ENCODE measurements at places on chromosomes 16 and 17. TPM values are rescaled to one million over a fixed set of nuclear protein-coding genes. Genes with fewer than 3 reads are reported as not detected.
A peak's percentile ranks its signal among the peaks of the same experiment; 100 is the strongest.

Gene NOTUM
- total RNA-seq = not detected

Gene FNDC8
- not detected for total RNA-seq

GRCh38 chr16:86827521-86827920, 249.2 kb downstream of the FOXL1 start:
- no peak for DNase-seq

GRCh38 chr17:1577583-1578013, 15.0 kb upstream of the PITPNA start:
- DNase-seq = peak; percentile 5

Gene PEX12
- 3.1 TPM for total RNA-seq

DNA sequence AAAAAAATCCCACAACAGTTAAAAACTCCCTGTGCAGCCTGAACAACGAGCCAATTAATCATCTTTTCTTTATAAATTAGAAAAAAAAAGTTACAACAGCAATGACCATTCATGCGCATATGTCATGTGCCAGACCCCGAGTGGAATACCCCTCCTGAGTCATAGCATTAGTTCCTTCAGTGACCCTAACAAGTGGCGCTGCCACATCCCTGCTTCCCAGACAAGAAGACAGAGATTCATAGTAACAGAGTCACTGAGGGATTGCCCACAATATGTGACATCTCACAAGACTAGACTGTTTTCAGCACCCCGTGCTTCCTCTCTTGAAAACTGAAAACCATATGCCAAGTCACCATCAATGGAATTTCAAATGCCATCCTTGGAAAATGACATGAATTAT, 7.9 kb downstream of the UMOD start:
- DNase-seq = no peak

- peak; percentile 63 for DNase-seq
These were observed 1.3 kb downstream of the C17orf58 start for GRCh38 chr17:67994817-67995569.

DNA sequence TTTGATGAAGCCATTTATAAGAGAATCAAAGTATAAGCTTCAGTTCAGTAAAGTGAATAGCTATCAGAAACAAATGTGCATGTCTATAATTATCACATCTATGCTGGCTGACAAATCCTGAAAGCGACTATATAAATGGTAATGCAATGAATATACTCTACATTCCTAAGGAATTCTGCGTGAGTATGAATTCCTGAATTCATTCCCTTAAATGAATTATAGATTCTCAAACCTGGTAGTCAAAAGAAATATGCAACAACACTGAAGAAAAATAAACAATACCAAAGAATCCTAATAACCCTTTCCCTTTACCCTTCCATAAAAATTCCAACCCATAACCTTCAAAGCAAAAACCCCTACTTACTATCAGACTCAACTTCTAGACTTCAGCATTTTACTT, 416.6 kb upstream of the PMFBP1 start:
- DNase-seq = no peak

Gene OR1A1
- not detected for total RNA-seq

DNA sequence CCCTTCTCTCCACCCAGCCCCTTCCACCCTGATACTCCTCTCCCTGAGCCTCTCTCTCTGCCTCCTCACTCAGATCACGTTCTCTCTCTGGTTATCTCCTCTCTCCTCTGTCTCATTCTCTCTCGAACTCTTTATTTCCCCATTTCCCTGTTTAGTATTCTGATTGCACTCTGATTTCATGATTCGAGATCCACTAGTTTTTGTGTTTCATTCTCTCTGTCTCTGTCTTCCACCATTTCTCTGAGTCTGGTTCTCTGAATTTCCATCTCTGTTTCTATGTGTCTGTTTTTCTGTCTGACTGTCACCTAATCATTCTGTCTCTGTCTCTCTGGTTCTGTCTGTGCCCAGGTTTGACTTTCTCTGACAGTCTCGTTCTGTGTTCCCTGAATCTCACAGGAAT, 2.0 kb downstream of the SEZ6L2 start:
- no peak for DNase-seq

Gene TBC1D28
- total RNA-seq = not detected

Gene CNTNAP4
- not detected for total RNA-seq

DNA sequence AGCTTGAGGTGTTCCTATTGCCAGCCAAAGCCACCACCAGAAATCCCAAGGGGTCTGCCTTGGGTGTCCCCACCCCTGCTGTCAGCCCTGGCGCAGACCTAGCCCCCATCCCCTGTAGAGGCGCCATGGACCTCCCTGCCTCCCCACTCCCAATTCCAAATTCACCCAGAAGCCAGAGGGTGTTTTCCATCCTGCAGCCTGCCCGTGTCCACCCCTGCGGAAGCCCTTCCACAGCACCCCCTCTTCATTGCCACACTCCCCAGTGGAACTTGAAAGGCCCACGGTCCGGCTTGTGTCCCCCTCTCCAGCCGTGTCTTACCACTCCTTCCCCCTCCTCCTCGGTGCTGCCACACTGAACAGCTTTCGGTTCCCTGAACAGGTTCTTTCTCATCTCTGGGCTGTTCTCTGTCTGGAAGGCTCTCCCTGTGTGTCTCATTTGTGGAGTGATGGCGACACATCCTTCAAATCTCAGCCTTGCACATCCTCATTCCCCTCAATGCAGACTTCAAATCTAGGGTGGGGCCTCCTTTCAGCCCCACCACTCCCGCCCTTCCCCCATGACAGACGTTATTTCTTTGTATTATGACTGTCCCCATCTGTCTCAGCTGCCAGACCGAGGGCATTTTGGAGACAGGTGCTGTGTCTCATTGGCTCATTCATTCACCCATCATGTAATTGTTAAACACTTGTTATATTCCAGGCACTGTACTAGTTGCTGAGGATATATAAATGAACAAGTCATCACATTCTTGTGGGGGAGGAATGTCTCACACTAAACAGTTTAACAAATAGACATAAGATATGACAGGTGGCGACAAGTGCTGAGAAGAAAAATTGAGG, 36.3 kb downstream of the ADGRG5 start:
- DNase-seq = no peak

DNA sequence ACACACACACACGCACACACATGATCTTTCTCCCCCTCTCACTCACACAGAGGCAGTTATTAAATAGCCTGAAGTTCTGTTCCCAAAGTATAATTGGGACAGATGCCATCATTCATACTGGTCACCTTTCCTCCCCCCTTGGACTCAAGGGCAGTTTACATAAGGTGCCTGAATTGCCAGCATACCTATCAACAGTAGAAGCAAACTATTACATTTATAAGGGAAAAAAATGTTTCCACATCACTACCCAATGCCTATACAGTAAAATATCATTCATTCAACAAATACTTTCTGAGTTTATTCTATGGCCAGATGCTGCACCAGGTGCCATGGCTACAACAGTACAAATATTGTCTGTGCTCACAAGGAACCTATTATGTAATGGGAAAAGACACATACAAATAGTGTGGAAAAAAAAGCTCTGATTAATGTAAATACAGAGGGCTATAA, 6.3 kb downstream of the CNTD1 start:
- DNase-seq = peak; percentile 89

DNA sequence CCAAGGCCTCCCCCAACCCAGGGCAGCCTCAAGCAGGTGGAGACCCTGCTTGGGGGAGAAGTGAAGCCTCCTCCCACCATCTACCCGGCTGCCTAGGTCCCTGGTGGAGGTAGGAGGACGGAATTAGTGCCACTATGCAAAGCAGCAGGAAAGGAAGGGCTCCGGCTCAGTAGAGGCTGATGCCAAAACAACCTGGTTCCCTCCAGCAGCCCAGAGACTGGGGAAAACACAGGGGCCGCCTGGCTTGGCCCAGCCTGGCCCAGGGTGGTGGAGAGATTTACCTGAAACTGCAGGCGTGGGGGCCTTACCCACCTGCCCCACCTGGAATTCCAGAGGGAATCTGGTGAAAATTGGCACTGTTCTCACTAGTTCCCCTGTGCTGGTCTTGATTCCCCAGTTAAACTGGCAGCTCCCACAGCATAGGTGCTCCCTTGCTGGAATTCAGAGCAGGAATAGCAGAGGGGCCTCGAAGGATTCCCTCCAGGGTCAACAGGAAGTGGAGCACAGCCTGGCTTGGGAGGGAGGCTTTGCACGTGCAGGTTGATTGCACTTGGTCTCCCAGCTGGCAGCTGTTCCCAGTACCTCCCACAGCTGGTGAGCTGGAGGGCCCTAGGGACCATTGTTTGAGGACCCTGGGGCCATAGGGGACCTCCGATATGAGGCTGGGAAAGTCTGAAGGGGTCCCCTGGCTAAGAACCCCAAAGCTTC, 4.5 kb downstream of the CD79B start:
- no peak for DNase-seq

- no peak for DNase-seq
These were observed 17.2 kb downstream of the KATNB1 start for GRCh38 chr16:57752581-57753447.

GRCh38 chr17:67558740-67559380, 158.9 kb upstream of the NOL11 start:
- DNase-seq = no peak

GRCh38 chr17:33966410-33967059, 288.6 kb upstream of the CCL2 start:
- no peak for DNase-seq

Data from stomach (tissue), 19 donors.